CD4-positive, alpha-beta T cell treated with Interleukin-15 for 4 hours (primary cell): ENCODE measurements at places on chromosomes 4 and X.

- no peak for DNase-seq
Observed at GRCh38 chrX:117957128-117957527, 159.5 kb downstream of the KLHL13 start.

- DNase-seq: no peak
Observed at GRCh38 chrX:35244796-35245508, 302.4 kb downstream of the FAM47B start.

- no peak for DNase-seq
Observed at GRCh38 chr4:44996276-44996845, 270.0 kb upstream of the GNPDA2 start.

DNA sequence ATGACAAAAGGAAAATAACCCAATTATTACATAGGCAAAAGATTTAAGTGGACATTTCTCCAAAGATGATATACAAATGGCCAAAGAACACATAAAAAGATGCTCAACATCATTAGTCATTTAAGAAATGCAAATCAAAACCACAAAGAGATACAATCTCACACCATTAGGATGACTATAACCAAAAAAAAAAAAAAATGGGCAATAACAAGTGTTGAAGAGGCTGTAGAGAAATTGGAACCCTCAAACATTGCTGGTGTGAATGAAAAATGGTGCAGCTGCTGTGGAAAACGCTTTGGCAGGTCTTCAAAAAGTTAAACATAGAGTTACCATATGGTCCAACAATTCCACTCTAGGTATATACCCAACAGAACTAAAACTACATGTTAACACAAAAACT is 5.6 kb upstream of the PRDX4 start:
- DNase-seq: no peak

- no peak for DNase-seq
Observed at GRCh38 chr4:163200727-163201349, 34.1 kb upstream of the NAF1 start.

GRCh38 chr4:40186665-40187014 is 10.2 kb upstream of the RHOH start:
- DNase-seq: no peak

- DNase-seq: no peak
Observed at GRCh38 chr4:91622925-91623602, 680.7 kb upstream of the GRID2 start.

GRCh38 chr4:94650134-94650495 is 107.6 kb upstream of the BMPR1B start:
- DNase-seq: no peak
